ENCODE measurements at places on chromosomes 4 and X.
A peak's percentile ranks its signal among the peaks of the same experiment; 100 is the strongest.

GRCh38 chr4:168739886-168740285 is 243.0 kb downstream of the PALLD start:
- no peak for DNase-seq

DNA sequence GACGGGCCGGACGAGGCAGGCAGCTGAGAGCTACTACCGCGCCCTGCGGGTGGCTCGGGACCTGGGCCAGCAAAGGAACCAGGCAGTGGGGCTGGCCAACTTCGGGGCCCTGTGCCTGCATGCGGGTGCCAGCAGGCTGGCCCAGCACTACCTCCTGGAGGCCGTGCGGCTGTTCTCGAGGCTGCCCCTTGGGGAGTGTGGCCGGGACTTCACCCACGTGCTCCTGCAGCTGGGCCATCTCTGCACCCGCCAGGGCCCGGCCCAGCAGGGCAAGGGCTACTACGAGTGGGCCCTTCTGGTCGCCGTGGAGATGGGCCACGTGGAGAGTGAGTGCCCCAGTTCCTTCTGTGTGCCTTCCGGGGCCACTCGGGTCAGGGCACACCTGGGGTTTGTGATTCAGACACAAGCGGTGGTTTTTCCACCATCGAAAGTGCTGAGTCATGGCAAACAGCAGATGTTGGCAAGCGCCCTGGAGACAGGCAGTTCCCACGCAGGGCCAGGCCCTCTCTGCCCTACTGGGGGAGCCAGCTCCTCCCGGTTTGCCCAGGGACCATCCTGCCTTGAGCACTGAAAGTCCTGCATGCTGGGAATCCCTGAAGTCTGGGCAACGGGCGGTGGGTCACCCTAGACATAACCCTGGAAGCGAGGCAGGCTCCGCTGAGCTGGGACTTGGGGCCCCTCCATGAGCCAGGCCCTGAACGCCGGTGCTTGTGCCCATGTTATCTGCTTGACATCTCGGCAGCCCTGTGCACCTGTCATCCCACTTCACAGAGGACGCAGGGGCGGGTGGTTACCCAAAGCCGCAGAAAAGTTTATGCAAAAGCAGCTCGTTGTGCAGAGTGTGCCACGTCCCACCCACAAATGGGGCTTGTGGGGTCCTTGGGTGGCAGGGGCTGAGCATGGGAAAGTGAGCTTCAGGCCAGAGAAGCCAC is 29.5 kb downstream of the SH3TC1 start:
- peak; percentile 22 for DNase-seq

DNA sequence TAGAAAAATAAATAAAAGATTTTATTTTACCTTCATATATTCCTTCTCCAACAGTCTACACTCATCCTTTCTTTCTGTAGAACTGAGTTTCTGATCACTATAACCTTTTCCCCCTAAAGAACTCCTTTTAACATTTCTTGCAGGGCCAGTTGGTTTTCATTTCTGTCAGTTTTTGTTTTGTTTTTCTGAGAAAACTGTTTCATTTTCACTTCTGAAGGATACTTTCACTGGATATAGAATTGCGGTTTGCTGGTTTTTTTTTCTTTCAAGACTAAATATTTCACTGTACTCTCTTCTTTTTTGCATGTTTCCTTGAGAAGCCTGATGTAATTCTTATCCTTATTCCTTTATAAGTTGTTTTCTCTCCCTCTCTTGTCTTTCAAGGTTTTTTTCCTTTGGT is 90.4 kb upstream of the EOLA2 start:
- no peak for DNase-seq

DNA sequence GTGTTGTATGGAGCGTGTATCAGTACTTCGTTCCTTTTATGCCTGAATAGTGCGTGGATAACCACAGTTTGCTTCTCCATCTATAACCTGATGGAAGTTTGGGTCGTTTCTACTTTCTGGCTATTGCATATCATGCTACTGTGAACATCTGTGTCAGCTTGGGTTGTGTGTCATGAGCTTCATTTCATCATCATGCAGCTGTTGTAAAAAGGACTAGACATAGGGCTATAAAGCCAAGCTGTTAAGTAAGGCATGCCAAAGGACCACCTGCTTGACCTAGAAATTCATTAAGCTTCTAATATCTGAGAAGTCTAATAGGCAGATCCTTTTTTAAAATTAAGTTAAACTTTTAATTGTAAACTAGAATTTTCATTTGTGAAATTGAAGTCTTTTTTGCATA is 18.4 kb downstream of the SMS start:
- no peak for DNase-seq

DNA sequence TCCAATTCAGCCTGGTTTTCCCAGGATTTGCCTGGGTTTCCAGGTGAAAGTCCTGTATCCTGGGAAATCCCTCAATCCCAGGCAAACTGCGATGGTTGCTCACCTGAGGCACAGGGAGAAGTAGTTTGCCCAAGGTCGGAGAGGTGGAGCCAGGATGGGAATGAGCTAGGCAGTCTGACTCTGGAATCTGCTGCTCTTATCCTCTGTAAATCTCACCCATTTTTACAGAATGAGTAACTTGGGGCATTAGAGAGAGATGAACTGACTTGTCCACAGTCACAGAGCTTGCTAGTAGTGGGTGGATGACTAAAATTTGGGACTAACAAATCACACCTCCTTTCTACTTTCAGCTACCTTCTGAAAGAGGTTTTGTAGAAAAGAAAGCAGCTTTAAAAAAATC is 9.8 kb upstream of the ARX start:
- DNase-seq = no peak

- no peak for DNase-seq
Measured at GRCh38 chr4:95263960-95264359, 284.8 kb downstream of the UNC5C start.

- DNase-seq = no peak
Measured at GRCh38 chrX:110418316-110419235, 59.9 kb downstream of the RTL9 start.

- DNase-seq = no peak
Measured at GRCh38 chr4:93649828-93650227, 178.7 kb upstream of the ATOH1 start.

DNA sequence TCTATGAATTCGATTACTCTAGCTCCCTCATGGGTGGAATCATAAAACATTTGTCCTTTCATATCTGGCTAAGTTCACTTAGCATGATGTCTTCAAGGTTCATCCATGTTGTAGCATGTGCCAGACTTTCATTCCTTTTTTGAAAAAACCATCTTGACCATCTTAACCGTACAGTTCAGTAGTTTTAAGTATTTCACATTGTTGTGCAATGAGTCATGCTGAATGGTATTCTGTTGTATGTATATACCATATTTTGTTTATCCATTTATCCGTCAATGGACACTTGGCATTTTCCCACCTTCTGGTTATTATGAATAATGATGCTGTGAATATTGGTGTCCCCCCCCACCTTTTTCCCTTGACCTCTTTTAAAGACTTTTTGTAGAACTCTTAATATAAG is 72.4 kb upstream of the TLR2 start:
- no peak for DNase-seq

DNA sequence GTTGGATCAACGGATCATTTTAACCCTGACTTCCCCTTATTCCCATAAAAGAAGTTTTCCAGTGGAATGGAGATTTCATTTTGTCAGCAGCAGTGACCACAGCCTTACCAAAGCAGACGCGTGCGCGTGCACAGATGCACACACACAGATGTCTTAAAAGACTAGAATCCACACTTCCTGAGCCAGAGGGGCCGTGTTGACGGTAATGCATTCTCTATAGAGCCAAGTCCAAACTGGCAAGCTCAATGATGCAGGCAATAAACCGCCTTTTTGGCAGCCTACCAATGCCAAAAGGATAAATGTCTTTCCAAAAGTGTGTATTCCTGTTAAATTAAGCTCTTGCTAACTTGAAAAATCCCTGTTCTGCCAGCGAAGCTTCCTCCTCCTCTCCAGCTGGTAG is 18.8 kb upstream of the CLDN34 start:
- DNase-seq = no peak

DNA sequence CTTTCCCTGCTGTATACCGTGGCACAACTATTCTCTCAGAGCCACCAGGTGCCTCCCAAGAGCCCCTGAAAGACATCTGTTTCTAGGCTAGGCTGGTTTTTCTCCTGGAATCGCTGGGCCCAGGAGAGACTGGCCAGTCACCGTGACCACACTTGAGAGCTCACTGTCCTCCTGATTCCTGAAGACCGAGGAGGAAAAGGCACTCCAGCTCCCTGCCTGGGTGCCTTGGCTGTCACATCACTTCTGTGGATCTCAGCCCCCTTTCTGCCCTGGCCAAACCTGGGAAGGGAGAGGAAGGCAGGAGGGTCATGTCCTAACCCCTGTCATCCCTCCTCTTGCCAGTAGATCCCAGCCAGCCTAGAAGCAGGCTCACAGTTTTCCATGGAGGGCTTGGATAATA is 54.7 kb upstream of the LAS1L start:
- no peak for DNase-seq

GRCh38 chr4:1234811-1235292 is 14.1 kb downstream of the CTBP1 start:
- DNase-seq = no peak

DNA sequence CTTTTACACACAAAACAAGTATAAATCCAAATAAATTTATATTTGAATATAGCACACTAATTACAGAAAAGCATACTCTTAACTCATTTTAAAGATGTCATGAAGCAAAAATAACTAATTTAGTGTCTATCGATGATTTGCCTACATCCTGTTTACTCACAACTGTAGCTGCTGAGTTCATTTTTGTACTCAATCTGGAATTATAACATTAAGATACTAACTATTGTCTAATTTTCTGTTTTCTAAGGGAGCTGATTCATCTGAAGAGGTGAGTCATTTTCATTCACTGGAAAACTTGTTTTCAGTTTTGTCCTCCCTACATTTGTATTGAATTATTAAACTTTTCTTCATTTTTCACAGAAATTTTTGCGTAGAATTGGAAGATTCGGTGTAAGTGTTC is 3.7 kb downstream of the STATH start:
- DNase-seq = no peak

DNA sequence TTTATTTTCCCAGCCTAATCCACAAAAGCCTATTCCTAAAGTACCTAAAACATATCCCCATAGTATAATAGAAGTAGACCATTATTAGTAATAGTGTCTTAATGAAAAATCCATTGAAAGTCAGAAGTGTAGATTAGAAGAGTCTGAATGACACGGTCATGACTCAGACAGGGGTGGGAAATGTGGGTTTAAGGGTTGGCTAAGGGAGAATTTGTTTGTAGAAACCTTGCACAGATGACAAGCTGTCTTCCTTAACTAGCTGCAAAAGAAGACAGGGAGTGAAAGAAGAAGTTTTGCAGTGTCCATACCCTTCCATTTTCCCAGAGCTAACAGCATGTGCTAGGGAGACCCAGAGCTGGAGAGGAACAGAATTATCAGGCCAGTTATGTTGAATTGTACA is 242.7 kb upstream of the ETNPPL start:
- no peak for DNase-seq
